ENCODE measurements at places on chromosomes 1 and 21. TPM values are rescaled to one million over a fixed set of nuclear protein-coding genes. Genes with fewer than 3 reads are reported as not detected.

DNA sequence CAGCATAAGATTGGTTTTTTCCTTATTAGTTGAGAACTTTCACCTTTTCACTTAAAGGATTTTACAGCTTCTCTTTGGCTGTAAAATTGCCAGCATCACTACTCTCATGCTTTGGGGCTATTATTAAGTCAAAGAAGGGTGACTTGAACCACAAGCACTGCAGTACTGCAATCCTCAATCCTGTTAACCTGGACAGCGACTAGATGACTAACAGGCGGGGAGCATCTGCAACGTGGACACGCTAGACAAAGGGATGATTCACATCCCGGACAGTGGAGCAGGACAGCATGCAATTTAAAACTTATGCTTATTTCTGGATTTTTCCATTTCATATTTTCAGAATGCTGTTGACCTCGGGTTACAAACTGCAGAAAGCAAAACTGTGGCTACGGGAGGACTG, 8.1 kb downstream of the ARV1 start:
- peak; percentile 54 for DNase-seq

GRCh38 chr1:40270152-40270834, 12.3 kb downstream of the ZMPSTE24 start:
- no peak for DNase-seq

GRCh38 chr1:112904071-112904830, 51.7 kb downstream of the SLC16A1 start:
- peak; percentile 68 for DNase-seq

- no peak for DNase-seq
Measured at GRCh38 chr1:181595234-181595633, 111.9 kb downstream of the CACNA1E start.

DNA sequence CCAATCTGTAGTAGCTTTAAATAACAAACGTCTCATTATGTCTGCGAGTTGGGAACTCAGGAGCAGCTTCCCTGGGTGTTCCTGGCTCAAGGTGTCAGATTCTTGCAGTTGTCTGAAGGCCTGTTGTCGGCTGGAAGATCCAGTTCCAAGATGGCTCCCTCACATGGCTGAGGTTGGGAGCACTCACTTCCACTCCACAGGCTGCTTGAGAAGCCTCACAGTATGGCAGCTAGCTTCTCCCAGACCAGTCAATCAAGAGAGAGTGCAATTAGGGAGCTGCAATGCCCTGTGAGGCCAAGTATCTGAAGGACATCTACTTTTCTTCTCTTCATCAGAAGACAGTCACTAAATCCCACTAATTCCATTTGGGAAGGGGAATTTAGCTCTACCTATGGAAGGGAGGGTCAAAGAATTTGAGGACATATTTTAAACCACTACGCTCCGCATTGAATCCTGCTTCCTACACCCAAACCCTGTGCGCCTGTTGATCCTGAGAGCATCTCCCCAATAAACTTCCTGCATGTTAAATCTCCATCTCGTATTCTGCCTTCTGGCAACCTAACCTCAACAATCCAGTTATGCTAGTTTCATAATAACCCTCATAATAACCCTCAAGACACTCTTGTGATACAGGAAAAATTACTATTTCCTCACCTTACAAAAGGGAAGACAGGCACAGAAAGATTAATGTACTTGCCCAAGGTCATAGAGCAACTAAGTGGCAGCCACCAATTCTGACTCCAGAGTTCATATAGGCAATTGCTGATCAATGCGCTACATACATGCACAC, 3.6 kb upstream of the VPS26C start:
- DNase-seq: no peak

DNA sequence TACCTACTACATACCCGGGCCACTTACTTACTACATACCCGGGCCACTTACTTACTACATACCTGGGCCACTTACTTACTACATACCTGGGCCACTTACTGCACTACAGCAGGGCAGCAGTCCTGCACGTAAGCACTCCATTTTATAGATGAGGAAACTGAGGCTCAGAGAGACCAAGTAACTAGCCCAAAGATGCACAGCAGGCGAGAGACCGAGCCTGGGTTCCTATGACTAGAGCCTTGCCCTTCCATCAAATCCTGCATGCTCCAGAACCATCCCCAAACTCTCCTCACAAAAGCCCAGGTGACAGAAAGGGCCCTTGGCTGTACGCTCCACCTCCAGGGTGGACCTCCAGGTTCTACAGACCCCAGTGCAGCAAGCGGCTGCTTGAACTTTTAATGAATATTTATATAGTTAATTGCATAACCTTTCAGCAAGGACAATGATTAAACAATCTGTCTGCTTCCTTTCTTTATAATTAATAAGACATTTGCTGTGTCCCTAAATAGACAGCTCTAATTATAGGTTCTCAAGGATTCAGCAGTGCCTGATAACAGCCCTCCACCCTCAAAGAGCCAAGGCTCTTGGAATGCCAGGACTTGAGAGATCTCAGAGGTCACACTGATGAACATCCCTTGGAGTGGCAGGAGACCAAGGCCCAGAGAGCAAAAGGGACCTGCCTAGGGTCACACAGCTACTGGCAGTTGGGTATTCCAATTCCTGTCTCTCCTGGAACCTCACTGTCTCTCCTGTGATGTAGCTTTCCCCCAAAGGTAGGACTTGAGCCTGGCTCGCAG, 43.4 kb downstream of the LRP8 start:
- DNase-seq: no peak

DNA sequence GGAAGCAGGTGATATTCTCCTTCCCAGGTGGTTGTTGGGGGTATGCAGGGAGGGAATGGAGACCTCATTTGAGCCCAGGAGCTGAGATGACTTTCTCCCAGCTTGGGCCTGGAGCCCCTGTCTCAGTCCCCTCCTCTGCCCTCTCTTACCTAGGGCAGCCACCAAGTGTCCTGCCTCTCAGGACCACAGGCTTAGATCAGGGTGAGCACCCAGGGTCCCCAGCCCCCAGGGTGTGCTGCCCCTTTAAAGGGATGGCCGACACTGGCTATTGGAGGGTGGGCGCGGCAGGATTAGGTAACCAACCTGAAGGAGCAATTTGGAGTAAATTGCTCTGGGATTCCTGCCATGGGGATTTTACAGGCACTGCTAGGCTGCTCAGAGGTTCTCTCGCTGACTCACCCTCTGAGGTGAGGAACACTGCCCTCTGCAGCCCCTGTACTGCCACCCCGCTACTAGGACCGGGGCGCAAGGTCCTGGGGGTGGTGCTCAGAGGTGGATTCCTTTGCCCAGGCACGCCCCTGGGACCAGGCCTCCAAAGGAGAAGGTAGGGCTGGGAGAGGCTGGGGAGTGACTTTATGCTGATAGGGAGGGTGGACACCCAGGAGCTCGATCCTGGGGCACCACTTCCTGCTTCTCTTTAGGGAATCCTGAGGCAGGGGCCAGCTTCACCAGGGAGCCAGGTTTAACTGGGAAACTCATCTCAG, 1.5 kb downstream of the RPS6KA1 start:
- DNase-seq: peak; percentile 83

DNA sequence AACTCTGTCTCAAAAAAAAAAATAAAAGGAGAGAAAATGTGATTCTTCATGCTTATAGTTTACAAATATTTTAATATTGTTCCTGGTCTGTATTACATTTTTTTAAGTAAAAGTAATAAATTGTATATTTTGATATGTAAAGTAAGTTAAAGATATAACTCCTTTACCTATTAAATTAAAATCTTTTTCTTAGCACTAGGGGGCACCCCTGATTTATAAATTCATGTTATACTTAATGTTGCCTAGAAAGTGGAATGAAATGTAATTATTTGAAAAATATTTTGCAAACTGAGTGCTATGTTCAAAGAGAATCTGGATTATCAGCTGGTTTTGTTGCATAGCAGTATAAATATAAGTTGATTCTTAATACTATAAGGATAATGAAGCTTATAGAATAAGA, 49.2 kb downstream of the RALGPS2 start:
- no peak for DNase-seq

GRCh38 chr1:91501523-91501851, 836 bp downstream of the CDC7 start:
- DNase-seq: no peak

DNA sequence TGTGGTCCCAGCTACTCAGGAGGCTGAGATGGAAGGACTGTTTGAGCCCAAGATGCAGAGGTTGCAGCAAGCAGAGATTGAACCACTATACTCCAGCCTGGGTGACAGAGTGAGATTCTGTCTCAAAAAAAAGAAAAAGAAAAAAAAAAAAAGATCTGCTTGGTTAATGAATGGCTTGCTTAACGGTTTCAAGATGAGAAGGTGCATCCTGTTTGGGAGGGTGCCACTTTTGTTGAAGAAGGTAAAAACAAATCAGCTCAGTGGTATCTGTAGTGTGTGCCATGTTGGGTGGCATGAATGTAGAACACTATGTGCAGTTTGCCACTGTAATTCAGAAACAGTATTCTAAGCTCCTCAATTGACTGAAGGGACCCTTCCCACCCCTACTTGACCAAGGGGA, 94.9 kb upstream of the ETV3 start:
- DNase-seq: no peak

- DNase-seq: no peak
Measured at GRCh38 chr1:150008699-150009098, 1.8 kb downstream of the OTUD7B start.

Gene HNRNPCL2
- total RNA-seq: not detected

Gene HIVEP3
- total RNA-seq: not detected

Gene C8A
- not detected for total RNA-seq

Gene S100B
- total RNA-seq: not detected
